ENCODE measurements at places on chromosomes 6 and 20. TPM values are rescaled to one million over a fixed set of nuclear protein-coding genes. Genes with fewer than 3 reads are reported as not detected.
A peak's percentile ranks its signal among the peaks of the same experiment; 100 is the strongest.

The TGM3 gene
- not detected for total RNA-seq

DNA sequence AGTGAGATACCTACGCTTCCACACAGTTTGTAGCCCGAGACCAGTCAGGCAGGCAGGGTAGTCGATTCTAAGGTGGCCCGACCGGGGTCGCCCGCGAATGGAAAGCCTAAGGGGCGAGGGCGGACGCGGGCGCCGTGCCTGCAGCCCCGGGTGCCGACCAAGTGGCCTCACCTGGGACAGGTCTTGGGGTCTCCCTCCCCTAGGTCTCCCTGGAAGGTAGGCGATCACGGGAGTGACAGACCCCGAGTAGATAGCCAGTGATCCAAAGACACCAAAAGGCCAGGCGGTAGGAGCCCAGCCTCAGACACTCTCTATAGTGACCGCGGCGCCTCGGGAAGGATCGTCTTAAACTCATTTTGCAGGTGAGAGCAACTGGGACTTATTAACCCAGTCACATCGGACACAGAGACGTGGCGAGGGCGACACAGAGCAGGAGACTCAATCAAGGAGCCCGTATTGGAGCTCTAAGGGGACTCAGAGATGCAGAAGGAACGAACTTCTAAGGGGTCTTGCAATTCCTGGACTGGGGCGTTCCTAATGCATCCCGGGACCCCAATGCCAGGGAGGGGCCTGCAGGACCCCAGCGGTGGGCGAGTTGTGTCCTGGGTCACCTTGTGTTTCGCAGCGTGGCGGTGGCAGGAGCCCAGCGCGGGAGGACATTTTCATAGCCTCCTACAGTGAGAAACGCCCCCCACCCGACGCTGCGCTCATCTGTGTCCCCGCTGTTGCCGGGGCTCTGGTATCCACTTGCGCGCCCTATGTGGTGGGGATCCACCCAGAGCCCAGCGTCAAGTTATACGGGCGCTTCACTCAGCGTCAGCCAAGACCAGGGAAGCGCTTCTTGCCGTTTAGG is 2.1 kb upstream of the VSX1 start:
- peaks cover 16% of the 10 kb centered on the region for H3K27me3 ChIP-seq
- H3K36me3 ChIP-seq, result no peaks in the 10 kb centered on the region
- no peak overlapping the region for H3K27ac ChIP-seq
- H3K4me3 ChIP-seq, result no peak overlapping the region
- DNase-seq, result no peak
- H3K4me1 ChIP-seq, result no peaks in the 10 kb centered on the region

- no peak within 1 kb of the TSS for H3K27ac ChIP-seq
- H3K4me1 ChIP-seq, result no peaks in the 10 kb centered on the region
- no peak within 1 kb of the TSS for H3K4me3 ChIP-seq
- DNase-seq, result no peak
- H3K27me3 ChIP-seq, result no peaks in the 10 kb centered on the region
Measured at GRCh38 chr20:768426-768978, at the start of gene SLC52A3. SLC52A3 (minus strand) TSS chr20:768500; CDS start chr20:765774, 2,726 bp downstream.

The TTLL9 gene
- total RNA-seq, result 0.21 TPM

DNA sequence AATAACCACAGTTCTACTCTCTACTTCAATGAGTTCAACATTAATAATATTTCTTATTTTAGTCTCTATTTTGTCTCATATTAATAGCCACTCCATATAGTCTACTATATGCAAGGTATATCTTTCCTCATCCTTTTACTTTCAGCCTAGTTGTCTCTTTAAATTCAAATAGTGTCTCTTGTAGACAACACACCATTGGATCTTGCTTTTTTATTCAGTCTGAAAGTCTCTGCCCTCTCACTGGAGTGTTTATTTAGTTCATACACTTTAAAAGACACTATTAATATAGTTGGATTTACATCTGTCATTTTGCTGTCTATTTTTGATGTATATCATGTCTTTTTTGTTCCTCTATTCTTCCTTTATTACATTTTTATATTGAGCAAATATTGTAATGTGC is 103.5 kb downstream of the RFPL4B start:
- DNase-seq, result no peak
- no peak overlapping the region for H3K4me3 ChIP-seq
- no peak overlapping the region for H3K27ac ChIP-seq
- H3K27me3 ChIP-seq, result no peaks in the 10 kb centered on the region
- H3K4me1 ChIP-seq, result no peaks in the 10 kb centered on the region

DNA sequence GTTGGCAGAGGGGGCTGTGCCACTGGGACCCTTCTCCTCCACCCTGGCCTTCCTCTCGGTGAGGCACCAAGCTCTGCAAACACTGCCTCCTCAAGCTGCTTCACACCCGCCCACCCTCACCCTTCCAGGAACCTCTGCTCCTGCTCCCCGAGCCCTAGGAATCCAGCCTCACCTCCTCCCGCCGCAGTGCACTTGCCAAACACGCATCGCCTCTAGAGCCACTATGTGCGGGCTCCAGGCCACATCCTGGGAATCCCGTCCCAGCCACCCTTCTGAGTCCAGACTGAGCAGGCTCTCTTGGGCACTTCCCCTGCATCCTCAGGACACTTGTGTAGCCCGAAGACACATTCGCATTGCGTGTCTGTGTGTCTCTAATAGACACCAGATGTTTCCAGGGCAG is 18.5 kb downstream of the PSMG4 start:
- H3K4me1 ChIP-seq, result no peaks in the 10 kb centered on the region
- H3K4me3 ChIP-seq, result no peak overlapping the region
- no peak overlapping the region for H3K27ac ChIP-seq
- H3K27me3 ChIP-seq, result no peaks in the 10 kb centered on the region
- H3K36me3 ChIP-seq, result peaks cover 7% of the 10 kb centered on the region

The TFAP2C gene
- total RNA-seq, result not detected

The TCP11 gene
- not detected for total RNA-seq

DNA sequence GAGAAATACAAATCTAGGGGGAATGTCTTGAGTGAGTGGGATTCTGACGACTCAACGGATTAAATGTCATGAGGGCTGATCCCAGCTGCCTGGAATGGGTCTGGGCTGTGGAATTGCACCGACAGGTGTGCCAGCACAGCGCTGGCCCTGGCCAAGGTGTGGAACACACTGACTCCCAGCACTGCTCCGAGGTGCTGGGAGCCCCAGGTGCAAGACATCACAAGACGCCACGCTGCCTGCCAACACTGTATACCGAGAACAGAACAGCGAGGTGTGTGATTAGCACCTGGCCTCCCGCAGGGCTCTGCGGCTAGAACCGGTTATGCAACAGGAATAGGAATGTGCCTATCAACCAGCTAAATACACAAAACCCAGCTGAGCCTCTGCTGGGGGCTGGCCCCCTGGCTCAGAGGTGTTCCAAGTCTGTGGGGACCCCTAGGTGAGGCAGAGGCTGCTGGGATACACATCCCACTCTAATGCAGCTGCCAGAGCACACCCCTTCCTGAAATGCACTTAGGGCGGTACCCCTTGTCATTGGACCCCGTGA is 24.8 kb upstream of the APMAP start:
- no peak overlapping the region for H3K27ac ChIP-seq
- H3K4me1 ChIP-seq, result no peaks in the 10 kb centered on the region
- DNase-seq, result no peak
- peaks cover 9% of the 10 kb centered on the region for H3K36me3 ChIP-seq

DNA sequence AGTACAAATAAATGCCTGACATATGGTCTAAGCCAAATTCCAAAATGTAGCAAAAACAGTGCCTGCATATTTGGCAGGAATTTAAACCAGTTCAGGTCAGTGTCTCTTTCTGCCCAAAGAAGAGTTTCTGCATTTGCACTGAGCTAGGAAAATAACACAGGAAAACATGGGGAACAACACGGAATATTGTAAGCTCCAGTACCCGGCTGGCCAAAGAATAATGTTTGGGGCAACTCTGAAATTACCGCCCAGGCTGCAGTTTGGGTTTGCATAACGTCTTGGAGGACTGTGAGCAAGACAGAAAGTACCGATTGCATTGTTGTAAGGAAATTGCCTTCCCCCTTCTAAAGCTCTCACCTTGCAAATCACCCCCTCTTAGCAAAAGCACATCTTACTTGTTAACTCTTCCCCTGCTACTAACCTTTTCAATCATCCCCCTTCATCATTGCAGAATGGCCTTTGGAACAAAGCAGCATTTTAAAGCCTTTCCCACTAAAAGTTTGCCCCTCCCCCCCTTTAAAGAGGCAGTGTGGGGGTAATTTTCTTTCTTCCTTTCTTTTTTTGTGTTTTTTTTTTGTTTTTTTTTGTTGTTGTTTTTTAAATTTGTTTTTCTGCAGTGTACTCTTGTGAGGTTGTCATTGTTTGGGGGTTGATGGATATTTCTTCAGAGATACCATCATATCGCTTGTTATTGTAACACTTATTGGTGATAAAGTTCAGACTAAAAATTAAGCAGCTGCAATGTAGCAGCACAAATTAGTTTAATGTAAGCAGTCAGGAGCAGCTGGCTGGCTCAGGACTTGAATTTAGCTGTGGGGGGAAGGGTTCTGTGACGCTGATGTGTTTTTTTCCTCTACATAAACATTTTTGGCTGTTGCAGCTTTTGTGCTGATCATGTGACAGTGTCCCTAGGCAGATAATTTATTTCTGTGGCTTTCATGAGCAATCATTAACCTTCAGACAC is 100.0 kb upstream of the CITED2 start:
- no peak overlapping the region for H3K4me3 ChIP-seq
- no peak for DNase-seq
- H3K4me1 ChIP-seq, result no peaks in the 10 kb centered on the region

The PHACTR1 gene
- total RNA-seq, result 69.7 TPM

The LY6G6C gene
- not detected for total RNA-seq

DNA sequence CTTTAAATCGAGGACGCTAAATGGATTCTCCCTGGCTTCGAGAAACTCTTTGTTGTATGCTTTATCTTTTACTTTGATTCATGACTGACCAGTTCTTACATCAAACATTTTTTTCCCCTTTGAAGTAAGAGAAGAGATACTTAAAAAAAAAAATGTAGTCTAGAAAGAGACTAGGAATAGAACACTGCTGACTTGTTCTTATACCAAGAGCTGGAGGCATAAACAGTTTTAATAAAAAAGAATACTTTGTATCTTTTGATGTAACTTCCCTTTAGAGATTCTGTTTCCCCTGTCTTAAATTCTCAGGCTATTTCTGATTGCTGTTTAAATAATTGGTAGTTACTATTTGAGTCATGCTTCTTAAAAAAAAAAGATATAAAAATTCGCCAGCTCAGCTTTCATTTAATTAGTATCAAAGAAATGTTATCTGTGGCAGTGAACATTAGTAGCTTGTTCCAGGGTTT is 4.8 kb downstream of the ASXL1 start:
- H3K27me3 ChIP-seq, result no peaks in the 10 kb centered on the region
- H3K36me3 ChIP-seq, result no peaks in the 10 kb centered on the region
- H3K4me3 ChIP-seq, result peak overlapping the region; percentile 46

The SEL1L2 gene
- not detected for total RNA-seq

DNA sequence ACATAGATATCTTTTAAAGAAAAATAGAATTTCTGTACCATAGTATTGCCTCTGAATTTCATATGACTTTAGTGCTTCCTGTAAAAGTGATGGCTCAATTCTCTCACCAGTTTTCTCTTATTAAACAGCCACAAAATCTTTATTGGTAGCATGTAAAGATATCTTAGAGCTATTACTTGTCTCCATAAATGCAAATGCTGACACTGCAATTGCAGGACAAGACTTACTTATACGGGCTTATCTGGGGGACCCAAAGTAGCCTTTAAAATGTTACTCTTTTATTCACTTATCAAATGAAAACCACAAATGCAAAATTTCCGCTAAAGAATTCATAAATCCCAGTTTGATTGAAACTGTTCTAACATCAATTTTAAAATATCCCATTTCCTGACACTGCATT is 287.1 kb upstream of the SPTLC3 start:
- no peaks in the 10 kb centered on the region for H3K36me3 ChIP-seq
- DNase-seq, result no peak
- no peak overlapping the region for H3K27ac ChIP-seq
- H3K4me1 ChIP-seq, result no peaks in the 10 kb centered on the region

DNA sequence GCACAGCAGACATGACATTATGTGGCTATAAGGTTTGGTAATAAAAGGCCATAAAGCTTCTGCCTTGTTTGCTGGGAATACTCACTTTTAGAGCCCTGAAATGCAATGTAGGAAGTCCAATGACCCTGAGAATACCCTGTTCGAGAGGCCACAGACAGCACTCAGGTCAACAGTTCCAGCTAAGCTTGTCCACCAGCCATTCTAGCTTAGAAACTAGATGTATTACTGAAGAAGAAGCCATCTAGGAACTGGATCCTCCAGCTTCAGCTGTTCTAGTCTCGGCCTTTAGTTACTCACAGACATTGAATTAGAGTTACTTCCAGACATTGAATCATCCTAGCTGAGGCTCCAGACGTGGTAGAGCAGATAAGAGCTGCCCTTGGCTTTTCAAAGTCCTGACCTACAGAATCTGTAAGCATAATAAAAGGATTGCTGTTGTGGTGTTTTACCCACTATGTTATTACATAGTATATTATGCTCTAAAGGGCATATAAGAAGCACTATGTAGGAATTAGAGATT is 84.9 kb downstream of the MMS22L start:
- H3K4me1 ChIP-seq, result no peaks in the 10 kb centered on the region
- no peaks in the 10 kb centered on the region for H3K36me3 ChIP-seq
- no peak overlapping the region for H3K27ac ChIP-seq
- no peak overlapping the region for H3K4me3 ChIP-seq
- no peak for DNase-seq

- H3K36me3 ChIP-seq, result peaks cover 11% of the 10 kb centered on the region
- H3K27ac ChIP-seq, result no peak overlapping the region
Measured at GRCh38 chr6:15524861-15525401, 137.9 kb downstream of the DTNBP1 start.

- H3K27ac ChIP-seq, result no peak overlapping the region
- no peaks in the 10 kb centered on the region for H3K4me1 ChIP-seq
- no peaks in the 10 kb centered on the region for H3K36me3 ChIP-seq
- DNase-seq, result no peak
Measured at GRCh38 chr6:139475241-139475640, 100.8 kb upstream of the CITED2 start.

DNA sequence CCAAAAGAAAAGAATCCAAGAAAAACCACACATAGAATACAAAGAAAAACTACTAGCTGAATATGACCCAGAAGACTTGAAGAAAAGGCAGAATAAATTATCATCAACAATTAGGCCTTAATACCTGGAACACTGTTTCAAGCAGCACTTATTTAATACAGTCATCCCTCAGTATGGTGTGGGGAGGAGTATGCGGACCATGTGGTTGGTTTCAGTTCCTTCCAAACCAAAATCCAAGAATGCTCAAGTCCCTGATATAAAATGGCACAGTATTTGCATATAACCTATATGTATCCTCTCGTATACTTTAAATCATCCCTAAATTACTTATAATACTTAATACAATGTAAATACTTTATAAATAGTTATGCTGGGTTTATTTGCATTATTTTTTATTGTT is 16.1 kb downstream of the CDK19 start:
- no peak overlapping the region for H3K4me3 ChIP-seq
- no peak overlapping the region for H3K27ac ChIP-seq
- H3K4me1 ChIP-seq, result no peaks in the 10 kb centered on the region
- H3K27me3 ChIP-seq, result no peaks in the 10 kb centered on the region

The BPHL gene
- 12.9 TPM for total RNA-seq

GRCh38 chr6:111957623-111958315 is 84.5 kb upstream of the FYN start:
- no peaks in the 10 kb centered on the region for H3K36me3 ChIP-seq
- no peak for DNase-seq
- 0 out of 2 replicates have a peak, but pooled peaks cover 4% of the 10 kb centered on the region for H3K4me1 ChIP-seq
- no peak overlapping the region for H3K4me3 ChIP-seq
- no peak overlapping the region for H3K27ac ChIP-seq
- no peaks in the 10 kb centered on the region for H3K27me3 ChIP-seq

The DEF6 gene
- total RNA-seq, result 66.3 TPM

Measured in GM12878 (cell line).